ENCODE measurements at places on chromosomes 5 and 9.

- DNase-seq, result no peak
Measured at GRCh38 chr5:138334867-138335447, 3.1 kb upstream of the FAM53C start.

- DNase-seq, result no peak
Measured at GRCh38 chr5:33921002-33921401, 15.2 kb upstream of the RXFP3 start.

- peak; percentile 95 for DNase-seq
Measured at GRCh38 chr5:16178745-16179372, 732 bp downstream of the MARCHF11 start.

DNA sequence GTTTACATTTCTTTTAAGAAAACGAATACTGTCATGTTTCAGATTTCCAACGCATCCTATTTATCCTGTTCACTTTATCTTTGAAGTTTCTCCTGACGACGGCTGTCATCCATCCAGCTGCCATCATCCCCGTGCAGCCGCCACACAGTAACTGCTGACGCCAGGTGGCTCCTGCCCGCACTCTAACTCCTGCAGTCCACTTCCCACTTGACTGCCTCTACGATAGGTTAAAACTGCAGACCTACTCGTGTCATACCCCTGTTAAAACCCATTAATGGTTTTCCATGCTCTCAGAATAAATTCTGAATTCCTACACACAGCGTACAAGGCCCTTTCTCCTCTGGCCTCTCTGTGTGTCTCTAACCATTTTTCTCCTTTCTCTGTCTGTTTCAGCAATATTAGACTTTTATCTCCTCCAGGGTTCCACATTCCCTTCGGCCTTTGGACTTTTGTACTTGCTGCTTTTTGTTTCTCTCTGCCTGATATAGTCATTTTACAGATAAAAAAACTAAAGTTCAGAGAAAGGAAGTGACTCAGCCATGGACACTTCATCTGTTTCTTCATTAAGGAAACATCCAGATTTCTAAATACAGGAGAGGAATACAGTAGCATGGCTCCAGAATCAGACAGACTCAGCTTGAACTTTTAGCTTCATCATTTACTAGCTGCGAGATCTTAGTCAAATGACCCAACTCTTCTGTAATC lies 84.9 kb downstream of the ADAMTS12 start:
- no peak for DNase-seq

DNA sequence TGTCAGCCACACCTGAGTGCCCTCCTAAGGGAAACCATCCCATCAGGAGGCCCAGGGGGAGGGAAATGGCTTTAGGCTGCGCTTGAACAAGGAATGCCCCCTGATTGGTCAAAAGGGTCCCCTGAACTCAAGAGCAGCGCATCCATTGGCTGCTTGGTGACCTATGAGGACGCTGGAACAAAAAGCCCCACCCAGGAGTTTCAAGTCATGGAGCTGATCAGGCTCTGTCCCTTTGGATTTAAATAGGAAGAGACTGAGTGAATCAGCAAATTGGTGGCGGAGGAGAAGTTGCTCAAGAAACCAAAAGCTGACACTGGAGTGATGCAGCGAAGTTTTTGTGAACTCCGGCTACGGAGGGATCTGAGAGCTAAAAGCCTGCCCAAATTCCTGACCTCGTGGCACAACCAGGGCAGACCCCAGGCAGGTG lies 66.7 kb downstream of the SMIM23 start:
- peak; percentile 71 for DNase-seq

GRCh38 chr5:170306381-170306831 lies 8.8 kb upstream of the LCP2 start:
- DNase-seq, result no peak

- DNase-seq, result no peak
Measured at GRCh38 chr5:59605915-59606314, 287.6 kb downstream of the PDE4D start.

- DNase-seq, result peak; percentile 65
Measured at GRCh38 chr9:129483415-129484351, 137.2 kb downstream of the C9orf50 start.

DNA sequence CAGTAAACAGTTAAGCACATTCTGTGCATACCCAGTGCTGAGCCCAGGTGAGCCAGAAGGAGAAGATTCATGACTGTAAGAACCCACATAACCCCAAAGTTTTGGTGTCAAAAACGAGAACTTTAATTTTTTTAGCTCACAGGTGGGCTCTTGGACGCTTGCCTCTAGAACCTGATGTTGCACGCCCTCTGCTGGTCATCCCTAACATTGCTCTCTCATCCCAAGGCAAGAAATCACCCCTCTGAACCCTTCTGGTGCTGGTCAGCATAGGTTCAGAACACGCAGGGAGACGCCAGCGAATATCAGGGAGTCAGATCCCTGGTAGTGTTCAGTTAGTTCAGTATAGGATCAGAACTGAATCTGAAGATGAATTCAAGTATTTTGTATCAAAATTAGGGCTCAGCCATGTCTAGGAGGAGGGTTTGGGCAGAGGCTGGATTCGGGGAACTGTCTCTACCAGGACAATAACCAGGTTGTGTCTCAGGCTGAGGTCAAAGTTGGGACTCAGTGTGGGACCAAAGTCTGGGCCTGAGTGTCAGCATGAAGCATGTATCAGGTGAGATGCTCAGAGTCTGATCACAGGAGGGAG lies 4.1 kb upstream of the DNAJB5 start:
- peak; percentile 84 for DNase-seq

DNA sequence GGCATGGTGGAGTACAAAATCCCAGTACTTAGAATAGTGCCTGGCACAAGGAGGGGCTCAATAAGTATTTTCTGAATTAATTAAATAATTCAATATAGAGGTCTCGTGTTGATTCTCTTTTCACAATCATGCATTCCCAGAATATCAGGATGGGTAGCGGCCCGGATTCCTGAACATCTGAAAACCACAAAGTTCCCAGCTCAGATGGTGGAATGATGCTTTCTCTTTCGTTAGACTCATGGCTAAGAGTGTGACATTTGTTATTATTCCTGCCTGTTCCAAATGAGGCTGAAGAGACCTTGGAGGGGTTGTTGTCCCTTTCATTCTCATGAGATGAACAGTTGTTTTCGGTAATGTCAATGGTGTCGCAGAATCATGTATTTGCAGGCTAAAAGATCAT lies 95.4 kb upstream of the LIFR start:
- no peak for DNase-seq

DNA sequence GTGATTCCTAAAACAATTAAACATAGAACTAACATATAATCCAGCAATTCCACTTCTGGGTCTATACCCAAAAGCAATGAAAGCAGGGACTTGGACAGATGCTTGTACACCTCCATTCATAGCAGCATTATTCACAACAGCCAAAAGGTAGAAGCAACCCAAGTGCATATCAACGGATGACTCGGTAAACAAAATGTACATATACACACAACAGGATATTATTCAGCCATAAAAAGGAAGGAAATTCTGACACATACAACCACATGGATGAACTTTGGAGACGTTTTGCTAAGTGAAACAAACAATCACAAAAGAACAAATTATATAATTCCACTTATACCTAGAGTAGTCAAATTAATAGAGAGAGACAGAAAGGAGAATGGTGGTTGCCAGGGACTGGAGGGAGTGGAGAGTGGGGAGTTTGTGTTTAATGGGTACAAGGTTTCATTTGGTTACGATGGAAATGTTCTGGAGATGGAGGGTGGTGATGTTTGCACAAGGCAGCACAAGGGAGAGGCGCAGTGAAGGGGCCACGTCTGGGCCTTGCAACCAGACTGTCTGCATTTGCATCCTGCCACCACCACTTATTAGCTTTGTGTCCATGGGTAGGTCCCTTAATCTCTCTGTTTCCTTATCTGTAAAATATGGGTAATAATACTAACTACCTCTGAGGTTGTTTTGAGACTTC lies 36.3 kb upstream of the RLN1 start:
- no peak for DNase-seq

DNA sequence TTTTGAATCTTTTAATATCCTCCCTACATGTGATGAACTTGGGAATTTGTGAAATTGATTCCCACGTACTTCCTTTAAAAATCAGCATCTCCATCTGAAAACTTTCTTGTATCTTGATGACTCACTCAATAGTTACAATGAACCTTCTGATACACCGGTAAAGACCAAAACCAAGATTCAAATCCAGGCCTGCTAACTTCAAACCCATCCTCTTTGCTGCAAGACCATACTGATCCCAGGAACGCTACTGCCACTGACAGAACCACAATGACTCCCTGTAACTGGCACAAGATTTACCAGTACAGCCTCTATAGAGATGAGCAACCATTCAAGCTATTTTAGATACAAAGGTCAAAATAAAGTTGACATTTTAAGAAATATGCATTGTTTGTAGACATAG lies 332.9 kb downstream of the DNAH5 start:
- no peak for DNase-seq

GRCh38 chr9:120474591-120475243 lies 105.2 kb downstream of the CDK5RAP2 start:
- DNase-seq, result no peak

DNA sequence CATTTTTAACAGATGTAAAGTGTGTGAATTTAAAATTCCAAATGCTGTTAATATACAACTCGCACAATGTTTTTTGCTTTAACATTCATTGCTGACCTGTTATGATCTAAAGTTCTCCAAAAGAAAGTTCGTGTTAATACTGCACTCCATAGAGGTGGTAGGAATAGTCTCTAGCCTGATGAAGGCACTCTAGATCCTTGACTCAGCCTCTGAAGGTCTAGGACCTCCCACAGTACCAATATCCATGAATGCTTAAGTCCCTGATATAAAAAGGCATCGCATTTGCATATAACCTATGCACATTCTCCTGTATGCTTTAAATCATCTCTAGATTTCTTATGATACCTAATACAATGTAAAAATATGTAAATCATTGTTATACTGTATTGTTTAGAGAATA lies 213.6 kb downstream of the EFNA5 start:
- DNase-seq, result no peak

DNA sequence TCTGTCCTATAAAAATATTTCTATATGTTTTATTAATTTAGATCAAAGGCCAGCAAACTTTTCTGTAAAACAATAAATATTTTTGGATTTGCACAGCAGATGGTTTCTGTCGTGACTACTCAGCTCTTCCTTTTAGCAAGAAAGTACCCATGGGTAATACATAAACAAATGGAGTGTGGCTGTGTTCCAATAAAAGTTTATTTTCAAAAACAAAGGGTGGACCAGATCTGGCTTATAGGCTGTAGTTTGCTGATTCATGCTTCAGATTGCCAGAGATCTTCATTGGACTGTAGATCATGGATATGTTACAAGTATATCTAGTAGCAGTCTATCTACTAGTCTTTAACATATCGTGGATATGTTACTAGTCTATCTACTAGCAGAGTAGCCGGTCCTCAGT lies 590.5 kb downstream of the CSNK1G3 start:
- no peak for DNase-seq

- no peak for DNase-seq
Measured at GRCh38 chr9:21761309-21761901, 41.0 kb upstream of the MTAP start.

DNA sequence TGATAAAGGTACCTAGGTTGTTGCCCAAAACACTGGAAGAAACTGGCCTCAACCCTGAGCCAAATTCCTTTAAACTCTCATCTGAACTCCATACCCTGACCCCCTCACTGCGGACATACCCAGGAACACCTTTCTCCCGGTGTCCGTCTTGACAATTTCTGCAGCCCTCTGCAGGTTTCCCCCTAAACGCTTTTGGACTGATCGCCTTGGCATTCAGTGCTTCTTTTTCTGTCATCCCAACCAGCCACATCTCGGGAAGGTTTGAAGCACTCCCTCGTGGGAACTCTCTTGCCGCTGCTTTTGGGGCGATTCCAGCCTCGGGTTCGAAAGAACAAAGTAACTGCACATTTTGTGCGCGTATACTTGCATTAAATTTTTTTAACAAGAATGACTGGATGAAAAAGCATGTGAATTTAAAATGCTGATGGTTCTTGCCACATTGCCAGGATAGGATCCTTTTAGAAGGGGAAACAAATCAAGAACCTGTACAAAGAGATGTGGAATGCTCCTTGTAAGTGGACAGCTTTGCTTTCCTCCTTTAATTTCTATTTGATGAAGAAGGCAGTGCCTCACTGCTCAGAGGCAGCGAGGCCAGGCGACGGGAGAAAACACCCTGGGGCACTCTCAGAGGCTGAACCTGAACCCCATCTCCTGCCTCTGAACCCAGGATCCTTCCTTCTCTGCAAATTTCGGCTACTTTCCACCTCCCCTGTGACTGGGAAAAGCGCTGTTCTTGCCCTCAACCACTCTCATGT lies 615 bp downstream of the PSMD5 start:
- peak; percentile 29 for DNase-seq

- no peak for DNase-seq
Measured at GRCh38 chr5:52864884-52865283, 77.2 kb downstream of the ITGA1 start.

DNA sequence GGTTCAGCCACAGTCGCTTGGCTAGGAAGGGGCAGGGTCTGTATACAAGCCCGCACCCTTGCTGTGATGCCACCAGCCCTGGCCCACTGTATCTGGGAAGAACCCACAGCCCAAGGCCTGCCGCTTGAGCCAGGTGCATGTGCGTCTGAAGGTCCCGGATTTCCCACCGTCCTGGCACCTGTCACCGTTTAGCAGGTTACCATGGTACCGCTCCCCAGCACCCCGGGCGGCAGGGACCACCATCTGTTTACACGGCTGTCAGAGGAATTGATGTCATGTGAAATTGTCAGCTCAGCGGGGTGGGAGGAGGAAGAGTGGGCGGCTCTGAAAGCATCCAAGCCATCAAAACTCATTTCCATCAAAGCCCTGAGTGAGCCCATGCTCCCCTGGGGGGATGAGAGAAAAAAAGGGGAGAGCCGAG lies 92.7 kb downstream of the HRH2 start:
- no peak for DNase-seq

DNA sequence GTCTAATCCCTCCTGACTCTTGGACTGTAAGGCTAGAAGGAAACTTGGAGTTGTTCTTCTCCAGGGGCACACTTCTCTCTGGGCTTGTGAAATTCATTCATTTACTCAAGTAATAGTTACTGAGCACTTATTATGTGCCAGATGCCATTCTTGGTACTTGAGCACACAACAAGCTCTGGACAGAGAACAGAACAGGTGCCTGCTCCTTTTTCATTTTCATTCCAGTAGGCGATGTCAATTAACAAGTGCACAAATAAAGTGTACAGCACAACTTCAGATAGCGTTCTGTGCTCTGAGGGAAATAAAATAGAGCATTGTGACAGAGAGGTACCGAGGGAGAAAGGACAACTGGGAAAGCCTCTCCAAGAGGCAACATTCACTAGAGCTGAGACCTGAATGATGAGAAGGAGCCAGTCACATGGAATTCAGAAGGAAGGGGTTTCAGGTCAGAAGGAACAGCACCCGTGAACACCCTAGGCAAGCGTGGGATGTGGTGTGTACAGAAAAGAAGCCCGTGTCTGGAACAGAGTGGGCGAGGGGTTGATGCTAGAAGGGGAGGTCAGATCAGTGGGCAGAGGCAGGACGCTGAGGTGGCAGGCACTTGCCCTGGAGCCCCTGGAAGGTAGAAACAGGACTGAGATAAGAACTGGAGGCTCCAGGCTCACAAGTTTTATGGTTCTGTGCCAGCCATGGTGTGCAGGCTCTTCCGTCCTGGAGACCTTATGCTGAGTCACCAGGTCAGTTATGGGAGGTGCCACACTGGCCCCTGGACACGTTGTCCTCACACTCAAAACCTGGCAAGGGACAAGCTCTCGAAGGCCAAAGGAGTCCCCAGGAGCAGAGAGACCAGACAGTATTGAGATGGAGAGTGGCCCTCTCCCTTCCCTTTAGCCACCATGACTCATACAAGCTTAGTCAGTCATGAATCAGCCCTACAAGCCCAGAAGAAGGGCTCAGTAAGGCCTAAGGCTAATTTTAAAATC lies 7.2 kb upstream of the ABLIM3 start:
- DNase-seq, result no peak
